ENCODE measurements at places on chromosomes 2 and 18.

DNA sequence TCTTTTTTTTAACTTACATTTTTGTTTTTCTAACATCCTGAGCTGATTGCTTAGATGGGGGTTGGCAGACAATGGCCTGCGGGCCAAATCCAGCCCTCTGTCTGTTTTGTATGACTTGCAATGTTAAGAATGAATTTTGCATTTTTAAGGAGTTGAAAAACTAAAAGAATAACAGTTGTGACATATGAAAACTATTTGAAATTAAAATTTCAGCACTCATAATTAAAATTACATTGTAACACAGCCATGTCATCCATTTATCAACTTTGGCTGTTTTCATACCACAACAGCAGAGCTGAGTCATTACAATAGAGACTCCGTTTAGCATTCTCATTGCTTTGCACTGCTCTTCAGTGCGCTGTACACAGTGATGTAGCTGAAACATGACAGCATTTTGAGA, 94.1 kb upstream of the MC4R start:
- no peak for DNase-seq

- DNase-seq: no peak
Observed at GRCh38 chr2:19000776-19001175, 357.6 kb downstream of the OSR1 start.

GRCh38 chr2:7019191-7019590, 102.0 kb downstream of the RNF144A start:
- DNase-seq: no peak

- no peak for DNase-seq
Observed at GRCh38 chr2:218367415-218368149, 10.9 kb downstream of the CATIP start.

- DNase-seq: peak; percentile 15
Observed at GRCh38 chr2:38465789-38466127, 88.7 kb upstream of the ATL2 start.

- no peak for DNase-seq
Observed at GRCh38 chr18:71075147-71075546, 786.3 kb downstream of the SOCS6 start.

GRCh38 chr2:80403081-80403480, 98.5 kb upstream of the LRRTM1 start:
- DNase-seq: no peak

DNA sequence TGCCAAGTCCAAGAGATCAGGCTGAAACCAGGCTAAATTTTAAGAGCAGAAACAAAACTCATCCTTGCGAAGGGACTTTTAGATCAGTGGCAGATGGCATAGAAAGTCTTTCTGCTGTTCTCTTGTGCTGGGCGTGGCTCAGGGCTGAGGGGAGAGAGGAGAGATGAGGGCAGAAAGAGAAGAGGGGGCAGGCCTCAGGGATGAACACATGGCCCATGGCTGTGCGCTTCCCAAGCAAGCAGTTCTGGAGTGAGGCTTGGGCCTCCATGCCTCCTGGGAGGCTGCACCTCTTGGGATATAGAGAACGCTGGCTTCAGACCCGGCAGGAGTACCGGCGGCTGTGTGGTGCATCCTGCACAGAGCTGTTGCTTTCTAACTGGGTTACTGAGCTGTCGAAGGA, 41.0 kb downstream of the HPCAL1 start:
- DNase-seq: no peak

DNA sequence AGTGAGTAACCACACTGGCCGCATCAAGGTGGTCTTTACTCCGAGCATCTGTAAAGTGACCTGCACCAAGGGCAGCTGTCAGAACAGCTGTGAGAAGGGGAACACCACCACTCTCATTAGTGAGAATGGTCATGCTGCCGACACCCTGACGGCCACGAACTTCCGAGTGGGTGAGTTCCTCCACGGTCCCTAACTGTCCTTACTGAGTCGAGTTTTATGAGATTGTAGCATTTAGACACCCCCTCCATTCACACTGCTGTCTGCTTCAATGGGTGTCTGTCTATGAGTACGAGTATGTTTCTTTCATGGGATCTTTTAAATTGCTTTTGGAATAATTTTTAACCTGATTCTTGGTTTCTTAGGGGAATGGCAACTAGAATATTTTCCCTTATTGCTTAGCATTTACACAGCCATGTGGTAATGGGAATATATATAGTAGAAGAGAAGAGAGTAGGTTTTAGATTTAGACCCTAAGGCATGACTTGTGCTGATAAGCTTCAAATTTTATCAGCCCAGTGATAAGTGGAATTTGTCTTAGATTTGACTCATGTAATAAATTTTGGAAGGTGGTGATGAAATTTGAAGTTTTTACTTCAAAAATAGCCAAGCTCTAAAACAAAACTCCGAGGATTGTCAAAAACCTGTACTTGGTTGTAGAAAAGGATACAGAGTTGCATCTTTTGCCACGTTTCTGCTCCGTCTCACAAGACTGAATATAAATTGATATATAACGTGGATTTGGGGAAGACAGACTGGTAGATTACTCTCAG, 188.2 kb downstream of the LTBP1 start:
- no peak for DNase-seq

DNA sequence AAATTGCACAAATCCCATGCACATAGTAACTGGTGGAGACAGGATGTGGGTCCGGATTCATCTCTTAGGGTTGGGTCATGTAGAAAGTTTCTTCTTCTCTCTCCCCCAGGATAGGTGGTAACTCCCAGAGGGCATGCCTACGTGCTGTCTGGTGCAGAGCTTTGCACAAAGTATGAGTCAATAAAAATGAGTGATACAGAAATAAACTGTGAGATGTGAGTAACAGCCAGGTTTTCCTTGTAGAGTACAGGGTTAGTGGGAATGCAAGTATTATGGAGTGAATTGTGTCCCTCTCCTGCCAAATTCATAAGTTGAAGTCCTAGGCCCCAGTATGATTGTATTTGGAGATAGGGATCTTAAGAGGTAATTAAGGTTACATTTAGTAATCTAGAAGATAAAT, 289.4 kb downstream of the ALK start:
- no peak for DNase-seq

- DNase-seq: no peak
Observed at GRCh38 chr2:157866202-157866601, 9.9 kb downstream of the ACVR1 start.

- DNase-seq: peak; percentile 4
Observed at GRCh38 chr2:28377984-28378678, 14.5 kb upstream of the FOSL2 start.

- DNase-seq: no peak
Observed at GRCh38 chr2:98705333-98705617, 25.7 kb downstream of the MGAT4A start.

DNA sequence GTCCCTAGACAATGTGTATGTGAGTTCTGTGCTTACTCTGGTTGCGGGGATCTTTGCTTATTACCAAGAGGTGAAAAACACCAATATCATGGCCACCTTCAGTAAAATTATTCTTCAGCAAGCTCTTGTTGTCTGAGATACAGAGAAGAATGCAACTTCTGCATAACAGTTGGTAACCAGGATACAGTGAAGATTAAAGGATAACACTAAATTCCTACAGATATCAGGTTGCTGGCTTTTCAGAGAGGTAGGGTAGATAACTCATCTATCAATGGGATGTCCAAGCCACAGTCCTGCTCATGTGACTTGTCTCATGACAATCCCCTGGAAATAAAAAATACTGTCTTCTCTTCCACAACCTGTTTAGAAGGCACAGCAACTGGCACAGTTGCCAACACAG, 308.5 kb downstream of the TNS1 start:
- DNase-seq: no peak

DNA sequence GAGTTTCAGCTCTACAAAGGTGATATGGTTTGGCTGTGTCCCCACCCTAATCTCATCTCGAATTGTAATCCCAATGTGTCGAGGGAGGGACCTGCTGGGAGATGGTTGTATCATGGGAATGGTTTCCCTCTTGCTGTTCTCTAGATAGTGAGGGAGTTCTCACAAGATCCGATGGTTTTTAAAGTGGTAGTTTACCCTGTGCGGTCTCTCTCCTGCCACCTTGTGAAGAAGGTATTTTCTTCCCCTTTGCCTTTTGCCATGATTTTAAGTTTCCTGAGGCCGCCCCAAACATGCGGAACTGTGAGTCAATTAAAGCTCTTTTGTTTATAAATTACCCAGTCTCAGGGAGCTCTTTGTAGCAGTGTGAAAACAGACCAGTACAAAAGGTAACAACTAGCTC, 306.0 kb downstream of the LRP1B start:
- no peak for DNase-seq

DNA sequence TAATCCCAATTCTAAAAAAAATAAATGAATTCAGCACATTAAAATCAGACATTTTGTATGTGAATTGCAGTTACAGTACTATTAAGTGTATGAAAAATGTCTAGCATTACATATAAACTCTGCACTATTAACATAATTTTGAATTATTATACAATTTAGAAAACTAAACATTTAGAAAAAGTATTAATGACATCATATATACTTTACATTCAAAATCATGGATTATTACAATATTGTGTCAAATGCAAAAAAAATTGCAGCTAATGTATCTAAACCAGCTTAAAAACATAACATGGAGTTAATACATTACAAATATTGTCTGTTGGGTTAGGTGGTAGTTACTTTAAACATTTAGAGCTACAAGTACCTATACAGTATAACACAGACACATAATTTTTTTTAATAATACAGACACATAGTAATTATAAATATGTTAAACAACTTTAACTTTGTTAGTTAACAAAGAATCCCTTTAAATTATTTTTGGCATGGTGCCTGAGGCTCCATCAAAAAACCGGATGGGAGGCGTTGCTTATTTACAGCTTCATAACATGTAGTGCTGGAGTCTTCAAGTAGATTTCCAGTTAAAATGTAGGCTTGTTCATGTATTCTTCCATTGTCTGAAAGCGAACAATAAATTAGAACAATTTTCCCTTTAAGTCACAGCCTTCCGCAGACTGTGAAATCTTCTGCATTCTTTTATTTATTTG, 79.1 kb downstream of the AP1S3 start:
- no peak for DNase-seq

DNA sequence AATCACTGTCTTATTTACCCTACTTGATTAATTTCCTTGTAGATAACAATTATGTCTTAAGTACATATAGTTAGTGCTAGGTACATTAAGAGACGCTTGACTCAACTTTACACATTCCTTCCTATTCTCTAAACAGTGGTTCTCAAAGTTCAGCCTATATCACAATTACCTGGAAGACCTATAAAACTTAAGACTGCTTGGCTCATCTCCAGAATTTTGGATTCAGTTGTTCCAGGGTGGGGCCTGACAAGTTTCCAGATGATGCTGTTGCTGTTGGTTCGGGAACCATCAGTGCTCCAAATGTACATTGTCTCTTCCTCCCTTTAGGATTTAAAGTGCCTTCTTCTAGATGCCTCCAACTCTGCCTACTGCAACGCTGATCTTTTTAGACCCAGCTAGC, 4.0 kb downstream of the PPP3R1 start:
- no peak for DNase-seq

DNA sequence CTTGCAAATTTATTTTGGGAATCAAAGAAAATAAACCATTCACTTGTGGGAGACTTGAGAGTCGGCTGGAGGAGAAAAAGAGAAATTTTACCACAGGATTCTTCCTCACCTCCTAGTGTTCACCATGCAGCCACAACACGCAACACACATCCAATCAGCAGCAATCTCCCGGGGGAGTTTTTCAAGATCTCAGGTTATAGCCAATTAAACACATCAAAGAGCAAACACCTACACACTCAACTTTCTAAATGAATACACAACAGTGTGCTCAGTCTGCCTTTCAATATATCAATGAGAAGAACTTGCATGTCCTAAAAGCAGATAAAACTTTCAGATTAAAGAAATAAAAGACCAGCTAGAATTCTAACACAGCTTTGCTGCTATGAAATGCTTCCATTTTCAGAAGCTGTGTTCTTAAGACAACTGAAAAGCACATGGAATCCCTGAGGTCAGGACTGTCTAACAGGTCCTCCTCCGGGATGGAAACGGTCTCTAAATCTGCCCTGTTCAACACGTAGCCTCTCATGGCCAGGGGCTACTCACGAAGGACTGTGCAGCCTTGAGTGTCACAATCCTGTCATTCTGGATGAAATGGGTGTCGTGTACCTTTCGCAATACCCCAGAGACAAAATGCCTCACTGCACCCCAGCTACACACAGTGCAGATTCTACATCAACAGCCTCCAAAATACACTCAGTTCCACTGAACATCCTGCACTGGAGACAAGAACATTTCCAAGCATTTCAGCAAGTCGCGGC, 84.2 kb downstream of the ZNF516 start:
- DNase-seq: no peak

GRCh38 chr2:227719641-227720040, 1.8 kb upstream of the SLC19A3 start:
- DNase-seq: no peak

GRCh38 chr2:238945433-238946150, 97.7 kb downstream of the TWIST2 start:
- no peak for DNase-seq

GRCh38 chr2:227703280-227703732, 14.5 kb downstream of the SLC19A3 start:
- DNase-seq: no peak

- no peak for DNase-seq
Observed at GRCh38 chr2:72141032-72141645, 6.5 kb downstream of the CYP26B1 start.

DNA sequence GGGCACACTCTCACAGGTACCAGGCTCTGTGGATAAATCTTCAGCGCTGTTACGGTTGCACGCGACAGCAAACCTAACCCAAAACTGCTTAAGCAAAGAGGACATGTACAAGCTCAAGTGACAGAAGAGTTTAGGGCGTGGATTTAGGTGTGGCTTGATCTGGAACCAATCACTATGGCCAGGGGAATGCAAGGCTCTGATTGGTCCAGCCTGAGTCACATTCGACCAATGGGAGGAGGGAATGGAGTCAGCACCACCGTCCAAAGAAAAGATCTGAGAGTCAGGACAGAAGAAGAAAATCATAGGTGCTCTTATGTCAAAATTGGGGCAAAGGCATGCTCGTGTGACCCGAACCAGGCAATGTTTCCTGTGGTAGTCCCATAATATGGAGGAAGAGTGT, 139.0 kb downstream of the TRIM43 start:
- no peak for DNase-seq

DNA sequence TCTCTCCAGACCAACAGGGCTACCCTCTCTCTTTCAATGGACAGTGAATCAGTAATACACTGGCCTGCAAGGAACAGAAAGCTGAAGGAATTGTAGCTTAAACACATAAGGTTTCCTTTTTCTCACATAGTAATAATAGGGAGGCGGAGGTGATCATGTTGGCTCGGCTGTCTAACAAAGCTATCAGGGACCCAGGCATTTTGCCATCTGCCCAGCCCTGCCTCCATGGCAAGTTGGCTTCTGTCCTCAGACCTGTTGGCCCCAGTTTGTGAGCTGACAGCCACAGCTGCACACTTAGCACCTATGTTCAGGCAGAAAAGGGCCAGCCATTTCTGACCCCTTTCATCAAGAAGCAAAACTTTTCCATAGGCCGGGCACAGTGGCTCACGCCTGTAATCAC, 2.0 kb upstream of the CHRNG start:
- DNase-seq: no peak
